ENCODE measurements at places on chromosomes 2 and 18.

- no peak for DNase-seq
Measured at GRCh38 chr2:216315802-216316603, 56.3 kb downstream of the MARCHF4 start.

GRCh38 chr2:210198326-210198725 is 26.9 kb downstream of the ACADL start:
- no peak for DNase-seq

- DNase-seq: no peak
Measured at GRCh38 chr2:133306236-133306635, 262.0 kb downstream of the NCKAP5 start.

DNA sequence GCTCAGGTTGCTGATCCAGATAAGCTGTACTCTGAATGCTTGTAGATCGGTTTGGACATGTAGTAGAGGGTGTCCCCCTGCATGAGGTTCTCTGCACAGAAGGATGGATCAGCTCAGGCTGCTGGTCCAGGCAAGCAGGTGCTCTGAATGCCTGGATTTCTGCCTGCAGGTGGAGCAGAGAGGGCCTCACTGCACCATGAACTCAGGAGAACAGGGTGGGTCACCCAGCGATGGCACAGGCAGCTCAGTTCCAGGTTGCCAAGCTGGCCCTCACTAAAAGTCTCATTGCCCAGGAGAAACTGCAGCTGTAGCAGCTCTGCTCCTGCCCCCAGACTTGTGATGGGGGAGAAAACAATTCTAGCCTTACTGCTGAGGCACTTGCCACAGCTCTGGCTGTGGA is 491.8 kb downstream of the XIRP2 start:
- DNase-seq: no peak

DNA sequence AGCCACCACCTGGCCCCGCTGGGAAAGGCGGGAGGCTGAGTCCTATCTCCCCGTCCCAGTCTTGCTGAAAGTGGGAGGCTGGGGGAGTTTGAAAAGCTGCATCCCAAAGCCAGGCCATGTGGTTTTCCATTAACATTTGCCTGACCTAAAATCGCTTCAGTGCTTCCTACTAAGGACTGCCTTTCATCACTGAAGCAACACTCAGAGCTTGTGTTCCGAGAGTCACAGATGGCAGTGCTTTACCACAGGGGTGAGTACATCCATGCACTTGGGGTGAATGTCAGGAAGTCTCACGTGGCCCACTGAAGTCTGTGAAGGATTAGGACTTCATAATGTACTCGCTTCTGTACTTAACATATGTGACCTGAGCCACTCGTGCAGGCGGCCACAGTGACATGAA is 43.3 kb downstream of the PXDN start:
- no peak for DNase-seq

DNA sequence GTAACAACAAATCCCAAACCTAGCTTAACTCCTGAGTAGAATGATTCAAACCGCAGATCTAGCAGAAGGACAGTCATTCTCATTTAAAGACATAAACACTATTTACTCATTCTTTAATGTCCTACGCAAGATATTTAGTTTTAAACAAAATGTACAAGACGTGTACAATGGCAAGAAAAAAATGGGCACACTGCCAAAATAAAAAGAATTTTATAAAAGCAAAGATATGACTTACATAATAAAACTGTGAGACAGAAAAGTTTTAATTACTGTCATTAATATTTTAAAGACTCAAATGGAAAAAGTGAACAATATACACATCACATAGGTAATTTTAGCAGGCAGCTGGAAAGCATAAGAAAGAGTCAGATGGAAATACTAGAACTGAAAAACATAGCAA is 157.8 kb downstream of the GALNT13 start:
- no peak for DNase-seq

GRCh38 chr18:78642296-78642951 is 337.2 kb upstream of the SALL3 start:
- no peak for DNase-seq

DNA sequence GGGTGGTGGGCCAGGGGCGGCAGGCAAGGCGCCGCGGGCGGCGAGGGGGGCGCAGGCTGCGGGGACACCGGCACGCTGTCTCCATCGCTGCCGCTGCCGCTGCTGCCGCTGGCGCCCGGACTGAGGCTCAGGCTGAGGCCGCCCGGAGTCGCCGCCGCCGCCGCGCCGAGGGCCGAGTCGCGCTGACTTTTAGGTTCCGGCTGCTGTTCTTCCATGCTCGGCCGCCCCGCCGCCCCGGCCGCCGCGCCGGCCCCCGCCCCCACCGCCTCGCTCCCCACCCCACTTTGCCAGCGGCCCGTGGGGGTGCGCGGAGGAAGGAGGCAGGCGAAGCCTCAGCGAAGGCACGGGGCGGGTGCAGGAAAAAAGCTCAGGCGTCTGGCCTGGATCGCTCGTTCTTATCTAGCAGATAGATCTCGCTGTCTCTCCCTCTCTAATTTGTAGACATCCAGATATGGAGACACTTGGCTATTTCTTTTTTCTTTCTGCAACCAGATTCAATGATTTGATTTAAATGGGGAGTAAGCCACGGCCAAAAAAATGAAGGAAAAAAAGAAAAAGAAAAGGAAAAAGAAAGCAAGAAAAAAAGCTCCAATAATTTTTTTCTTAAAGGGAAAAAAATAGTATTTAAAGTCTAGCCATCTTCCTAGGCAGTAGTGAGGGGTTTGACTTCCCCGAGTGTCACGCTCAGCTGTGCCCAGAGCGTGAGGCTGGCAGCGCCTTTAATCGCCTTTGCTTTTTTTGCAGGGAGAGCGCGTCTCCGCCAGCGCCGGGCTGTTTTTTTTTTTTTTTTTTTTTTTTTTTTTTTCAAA is at the start of gene EN1:
EN1 (minus strand) TSS at position 696 of the 809 bp plus-strand sequence; CDS start at position 215, 481 bp downstream.
- no peak for DNase-seq
